ENCODE measurements at places on chromosomes 6 and 20. TPM values are rescaled to one million over a fixed set of nuclear protein-coding genes. Genes with fewer than 3 reads are reported as not detected.

The TREM1 gene
- not detected for total RNA-seq

The SLC24A3 gene
- total RNA-seq: 0.04 TPM

GRCh38 chr6:73452107-73452461 lies at the start of gene CGAS:
TSS of gene CGAS (minus strand) at chr6:73452297. CDS start at chr6:73452181, 116 bp downstream.
- no peak for DNase-seq

DNA sequence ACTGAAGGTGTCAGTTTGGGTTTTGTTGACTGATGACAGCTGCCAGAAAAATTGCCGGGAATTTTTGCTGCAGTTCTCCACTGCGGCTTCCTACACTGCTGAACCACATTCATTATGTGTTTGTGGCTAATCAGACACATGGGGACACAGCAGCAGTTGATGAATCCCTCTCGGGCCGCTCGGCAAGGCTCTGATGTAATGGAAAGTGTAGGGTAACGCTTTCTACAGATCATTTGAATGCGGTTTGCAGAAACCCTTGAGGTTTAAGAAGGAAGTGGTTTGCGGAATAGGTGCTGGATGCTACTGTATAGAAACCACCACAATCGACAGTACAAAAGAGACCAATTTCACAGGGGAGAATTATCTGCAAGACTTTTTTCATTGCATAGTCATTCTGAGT lies 138.7 kb upstream of the SASH1 start:
- DNase-seq: peak; percentile 90

- peak; percentile 84 for DNase-seq
Observed at GRCh38 chr6:46453216-46453615, 38.0 kb downstream of the RCAN2 start.
